ENCODE measurements at places on chromosomes 4 and X.

DNA sequence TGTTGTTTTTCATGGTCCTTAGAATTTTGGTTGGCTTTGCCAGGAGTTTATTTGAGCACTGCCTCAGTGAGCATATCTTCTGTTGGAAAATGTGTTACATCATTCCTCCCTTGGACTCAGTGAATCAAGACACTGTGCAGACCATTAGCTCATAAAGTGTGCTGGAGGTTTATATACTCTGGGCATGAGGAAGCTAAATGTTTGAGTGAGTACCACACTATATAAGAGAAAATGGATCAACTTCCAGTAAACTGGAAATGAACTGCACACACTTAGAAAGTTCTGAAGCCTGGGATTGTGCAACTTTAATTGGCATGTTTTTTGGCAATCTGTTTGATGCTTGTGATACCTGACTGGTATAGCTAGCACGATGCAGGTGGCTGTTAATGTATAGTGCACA lies 75.9 kb downstream of the LIMCH1 start:
- no peak for DNase-seq

GRCh38 chr4:166733686-166734085 lies 500.6 kb downstream of the SPOCK3 start:
- DNase-seq, result no peak

- DNase-seq, result no peak
These were observed 168.7 kb downstream of the ANTXR2 start for GRCh38 chr4:79904331-79904730.

- no peak for DNase-seq
These were observed 91.5 kb upstream of the ZNF827 start for GRCh38 chr4:146029939-146030710.

DNA sequence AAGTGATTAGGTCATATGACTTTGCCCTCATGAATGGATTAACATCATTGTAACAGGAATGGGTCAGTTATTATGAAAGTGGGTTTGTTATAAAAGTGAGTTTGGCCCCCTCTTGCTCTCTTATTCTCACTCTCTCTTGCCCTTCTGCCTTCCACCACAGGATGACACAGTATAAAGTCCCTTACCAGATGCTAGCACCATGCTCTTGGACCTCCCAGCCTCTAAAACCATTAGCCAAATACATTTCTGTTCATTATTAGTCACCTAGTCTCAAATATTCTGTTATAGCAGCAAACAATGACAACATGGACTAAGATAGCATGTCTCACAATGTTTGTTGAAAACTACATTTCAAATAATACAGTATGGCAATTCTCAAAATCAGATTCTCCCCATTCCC lies 59.7 kb downstream of the RWDD4 start:
- no peak for DNase-seq

- DNase-seq, result no peak
These were observed 61.8 kb downstream of the ZNF732 start for GRCh38 chr4:243426-243825.

GRCh38 chr4:110064295-110064694 lies 134.1 kb downstream of the ELOVL6 start:
- DNase-seq, result no peak

DNA sequence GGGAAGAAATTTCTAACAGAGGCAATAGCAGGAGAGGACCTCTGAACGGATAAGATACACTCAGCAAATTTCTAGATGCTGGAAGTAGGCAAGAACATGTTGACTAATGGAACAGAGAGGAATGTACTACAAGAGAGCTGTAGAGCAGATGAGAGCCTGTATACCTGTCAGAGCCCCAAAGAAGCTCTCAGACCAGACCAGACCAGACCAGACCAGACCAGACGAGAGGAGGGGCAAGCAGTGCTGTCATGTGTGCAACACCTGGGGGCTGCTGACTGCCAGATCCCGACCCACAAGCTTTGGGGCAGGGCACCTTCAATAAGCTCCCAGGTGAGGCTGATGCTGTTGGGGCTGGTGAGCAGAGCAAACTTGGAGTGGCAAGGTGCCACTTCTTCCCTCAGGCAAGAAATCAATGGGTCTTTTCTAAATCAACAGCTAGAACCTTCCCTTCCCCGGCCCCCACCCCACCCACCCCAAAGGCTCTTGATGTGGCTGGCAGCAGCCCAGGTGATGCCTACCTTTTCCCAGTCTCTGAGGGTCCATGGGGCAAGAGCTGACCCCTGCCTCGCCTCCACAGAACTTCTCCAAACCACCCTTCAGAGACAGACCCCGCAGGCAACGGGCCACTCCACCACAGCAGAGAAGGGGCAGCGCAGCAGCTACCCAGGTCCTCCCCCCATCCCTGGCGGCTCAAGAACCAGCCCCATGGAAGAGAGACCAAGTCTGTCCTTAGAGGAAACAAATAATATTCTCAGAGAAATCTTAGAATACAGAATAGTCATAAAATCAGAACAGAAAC lies 32.7 kb downstream of the MECP2 start:
- DNase-seq, result no peak

GRCh38 chrX:69018416-69019072 lies 146.7 kb downstream of the PJA1 start:
- no peak for DNase-seq

- no peak for DNase-seq
These were observed 71.6 kb upstream of the LEF1 start for GRCh38 chr4:108240366-108240765.

GRCh38 chr4:2245787-2246275 lies 3.9 kb upstream of the HAUS3 start:
- DNase-seq, result no peak

- no peak for DNase-seq
These were observed 92.4 kb upstream of the ATXN3L start for GRCh38 chrX:13412208-13412600.

DNA sequence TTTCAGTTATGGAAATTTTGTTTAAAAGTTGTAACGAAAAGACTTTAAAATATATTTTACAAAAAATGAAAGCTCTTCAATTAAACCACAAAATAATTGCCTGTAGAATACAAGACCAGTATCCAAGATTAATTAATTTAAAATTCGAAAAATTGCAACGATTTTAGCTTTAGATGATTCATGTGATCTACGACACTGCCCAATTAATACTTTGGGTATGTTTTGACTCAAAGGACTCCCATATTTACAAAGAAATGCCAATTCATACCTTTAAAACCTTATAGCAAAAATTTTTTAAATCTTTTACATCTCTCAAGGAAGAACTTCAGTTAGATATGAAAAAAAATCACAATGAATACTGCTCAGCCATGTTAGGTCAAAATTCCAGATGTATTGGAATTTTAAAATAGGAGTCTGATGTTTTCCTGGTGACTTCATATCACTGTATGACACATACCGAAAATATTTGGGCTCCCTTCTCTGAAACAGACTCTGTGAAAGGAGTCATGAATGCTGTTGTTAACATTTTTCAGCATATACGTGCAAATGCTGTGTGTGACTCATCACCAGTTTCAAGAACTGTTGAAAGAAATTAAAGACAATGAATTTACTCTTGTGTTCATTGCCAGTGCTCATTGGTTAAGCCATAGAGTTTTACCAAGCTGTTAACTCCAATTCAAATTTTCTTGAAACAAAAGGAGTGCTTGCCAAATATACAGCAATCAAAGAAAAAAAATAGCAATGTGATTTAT lies 13.8 kb upstream of the SMS start:
- no peak for DNase-seq

GRCh38 chrX:153499341-153499740 lies 4.6 kb downstream of the BGN start:
- no peak for DNase-seq

GRCh38 chr4:47646372-47646771 lies 161.3 kb downstream of the ATP10D start:
- no peak for DNase-seq

DNA sequence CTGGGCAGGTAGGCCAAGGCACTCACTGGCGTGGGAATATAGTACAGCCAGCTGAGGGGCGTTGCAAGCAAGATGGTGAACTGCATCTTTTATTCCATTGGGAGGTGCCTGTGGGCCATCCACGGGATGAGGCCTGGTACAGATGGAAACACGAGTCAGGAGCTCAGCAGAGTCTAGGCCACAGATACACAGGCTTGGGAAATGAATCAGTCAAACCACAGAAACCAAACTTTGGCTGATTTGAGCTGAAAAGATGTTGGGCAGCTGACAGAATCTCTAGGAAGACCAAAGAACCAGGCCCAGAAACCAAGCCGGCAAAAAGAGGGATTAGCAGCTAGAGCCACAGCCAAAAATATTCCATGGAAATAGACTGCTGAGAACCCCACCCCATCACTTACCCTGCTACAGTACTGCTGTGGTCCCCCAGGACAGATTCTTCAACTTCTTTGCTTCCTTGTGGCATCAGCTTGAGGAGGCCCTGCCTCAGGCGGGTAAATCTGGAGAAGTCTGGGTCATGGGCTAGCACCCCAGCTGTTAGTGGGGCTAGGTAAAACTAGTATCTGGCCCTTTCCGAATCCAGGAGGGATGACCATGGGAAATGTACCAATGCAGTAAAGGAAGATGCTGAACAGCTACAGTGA lies 75.4 kb downstream of the TMEM131L start:
- no peak for DNase-seq

DNA sequence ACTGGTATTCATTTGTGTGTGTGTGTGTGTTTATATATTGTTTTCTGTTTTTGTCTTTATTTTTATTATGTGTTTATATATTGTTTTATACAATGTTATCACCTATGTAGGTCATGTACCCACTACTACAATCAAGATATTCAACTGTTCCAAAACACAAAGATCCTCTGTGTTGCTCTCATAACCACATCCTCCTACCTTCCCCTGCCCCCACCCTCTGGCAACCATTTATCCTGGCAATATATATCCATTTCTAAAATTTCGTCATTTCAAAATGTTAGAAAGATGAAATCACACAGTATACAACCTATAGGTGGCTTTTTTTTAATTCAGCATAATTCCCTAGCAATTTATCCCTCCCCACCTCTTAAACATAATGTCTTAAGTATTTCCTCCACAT lies 18.8 kb upstream of the RPL34 start:
- no peak for DNase-seq

DNA sequence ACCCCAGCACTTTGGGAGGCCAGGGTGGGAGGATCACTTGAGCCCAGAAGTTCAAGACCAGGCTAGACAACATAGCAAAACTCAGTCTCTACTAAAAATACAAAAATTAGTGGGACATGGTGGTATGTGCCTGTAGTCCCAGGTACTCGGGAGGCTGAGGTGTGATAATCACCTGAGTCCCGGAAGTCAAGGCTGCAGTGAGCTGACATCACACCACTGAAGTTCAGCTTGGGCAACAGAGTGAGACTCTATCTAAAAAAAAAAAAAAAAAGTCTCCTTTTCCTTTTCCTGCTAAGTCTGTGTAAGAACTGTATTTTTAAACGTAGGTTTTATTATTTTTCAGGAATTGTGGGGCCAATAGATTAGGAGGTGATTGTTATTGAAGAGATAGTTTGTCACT lies 356.7 kb downstream of the ARHGAP24 start:
- no peak for DNase-seq

- no peak for DNase-seq
These were observed 97.8 kb downstream of the KDR start for GRCh38 chr4:55027596-55027995.

DNA sequence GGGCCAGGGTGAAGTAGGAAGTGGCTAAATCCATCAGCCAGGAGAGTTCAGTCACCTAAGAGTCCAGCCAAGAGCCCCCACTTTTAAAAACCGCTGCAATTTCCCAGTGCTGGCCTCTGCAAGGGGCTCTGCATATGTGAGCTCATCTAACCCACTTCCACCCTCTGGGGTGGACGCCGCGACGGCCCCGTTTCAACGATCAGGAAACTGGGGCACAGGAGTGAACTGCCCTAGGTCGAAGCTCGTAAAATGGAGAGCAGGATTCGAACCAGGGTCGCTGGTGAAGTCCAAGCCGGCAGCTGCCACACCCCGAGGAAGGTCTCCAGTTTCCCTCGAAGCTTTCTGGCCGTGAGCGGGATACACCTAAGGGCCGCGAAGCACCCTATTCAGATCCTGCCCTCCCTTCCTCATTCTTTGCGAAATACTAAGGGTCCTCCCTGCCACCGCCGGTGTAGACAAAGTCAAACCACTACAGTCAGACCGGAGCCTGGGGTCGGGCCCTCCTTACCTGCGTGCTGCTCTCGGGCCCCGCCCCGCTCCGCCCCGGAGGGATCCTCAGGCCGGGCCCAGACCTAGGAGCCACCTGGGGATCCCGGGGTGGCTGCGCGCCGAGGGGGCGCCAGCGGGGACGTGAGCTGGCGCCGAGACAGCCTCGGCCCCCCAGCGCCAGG lies 446 bp downstream of the EVC2 start:
- DNase-seq, result no peak

DNA sequence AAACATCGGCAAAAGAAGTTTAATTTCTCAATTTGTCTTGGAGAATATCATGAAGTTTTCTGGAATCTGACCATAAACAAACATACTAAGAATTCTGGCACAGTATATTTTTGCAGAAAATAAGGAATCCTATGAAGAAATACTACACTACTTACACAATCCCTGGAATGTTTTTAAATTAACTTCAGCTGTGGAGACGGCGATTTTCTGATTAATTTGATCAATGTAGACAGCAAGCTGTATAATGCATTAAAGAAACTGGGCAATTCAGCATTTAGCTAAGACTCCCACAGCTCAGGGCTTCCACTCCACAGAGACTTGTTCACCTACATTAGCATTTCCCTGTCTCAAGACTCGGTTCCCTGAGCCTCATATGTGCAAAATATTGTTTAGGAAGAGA lies 12.2 kb downstream of the EGFL6 start:
- DNase-seq, result no peak

GRCh38 chrX:49184294-49185281 lies 1.6 kb downstream of the PRICKLE3 start:
- no peak for DNase-seq

DNA sequence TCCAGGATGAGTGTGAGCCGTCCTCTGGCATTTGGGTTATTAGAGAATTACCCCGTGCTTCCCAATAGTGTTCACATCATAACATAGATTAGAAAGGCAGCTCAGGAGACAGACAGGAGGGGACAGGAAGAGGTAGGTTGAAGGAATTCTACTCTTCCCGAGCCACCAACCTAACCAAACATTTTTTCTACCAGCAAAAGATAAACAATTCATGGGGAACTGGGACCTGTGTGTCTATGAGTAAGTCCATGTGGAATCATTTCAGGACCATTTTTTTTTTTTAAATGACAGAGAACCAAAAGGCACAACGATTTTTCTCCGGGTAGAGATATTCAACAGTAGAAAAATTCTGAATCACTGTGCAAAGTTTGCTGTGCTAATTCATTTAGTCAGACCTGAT lies 174.2 kb upstream of the ETNPPL start:
- no peak for DNase-seq

- no peak for DNase-seq
These were observed 38.6 kb downstream of the UNC5C start for GRCh38 chr4:95510145-95510544.

- no peak for DNase-seq
These were observed 20.5 kb downstream of the PKD2 start for GRCh38 chr4:88027611-88028608.

GRCh38 chr4:120065974-120066516 lies 603 bp downstream of the MAD2L1 start:
- no peak for DNase-seq

GRCh38 chr4:154490583-154491340 lies 837 bp downstream of the DCHS2 start:
- no peak for DNase-seq

Measured in activated CD8-positive, alpha-beta memory T cell treated with anti-CD3 and anti-CD28 coated beads for 1 hour (primary cell).